Activated gamma-delta T cell treated with Interleukin-2 at 50 U/mL for 16 hours (primary cell): ENCODE measurements at places on chromosomes 5 and 9.

GRCh38 chr5:58261605-58262004 is 198.3 kb downstream of the PLK2 start:
- no peak for DNase-seq

GRCh38 chr5:171542525-171543140 is 123.2 kb downstream of the FGF18 start:
- no peak for DNase-seq

DNA sequence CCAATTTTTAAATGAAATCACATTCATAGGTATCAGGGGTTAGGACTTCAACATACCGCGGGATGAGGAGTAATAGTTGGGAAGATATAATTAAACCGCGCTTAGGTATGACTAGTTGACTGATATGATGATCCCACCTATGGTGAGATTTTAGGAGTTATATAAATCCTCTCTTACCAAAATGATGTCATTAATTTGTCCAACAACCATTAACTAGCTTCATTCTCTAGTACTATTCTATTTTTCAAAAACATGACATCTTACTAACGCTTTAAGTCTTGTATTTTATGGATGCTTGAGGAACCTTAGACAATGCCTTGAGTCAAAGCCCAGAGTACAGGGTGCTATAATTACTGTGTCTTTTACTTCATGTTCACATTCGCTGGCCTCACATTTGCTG is 59.6 kb upstream of the PIK3R1 start:
- no peak for DNase-seq

- no peak for DNase-seq
These were observed 99.5 kb downstream of the FBXW11 start for GRCh38 chr5:171906703-171907590.

GRCh38 chr9:125820100-125820804 is 73.1 kb downstream of the PBX3 start:
- DNase-seq: no peak

- DNase-seq: no peak
These were observed 50.6 kb upstream of the CLK4 start for GRCh38 chr5:178677429-178677828.

GRCh38 chr5:138757061-138757776 is 4.0 kb downstream of the CTNNA1 start:
- no peak for DNase-seq

GRCh38 chr9:128414461-128414860 is 6.2 kb upstream of the CERCAM start:
- no peak for DNase-seq

GRCh38 chr5:124660229-124661093 is 86.0 kb downstream of the ZNF608 start:
- no peak for DNase-seq
